ENCODE measurements at places on chromosomes 3 and 15. TPM values are rescaled to one million over a fixed set of nuclear protein-coding genes. Genes with fewer than 3 reads are reported as not detected.

DNA sequence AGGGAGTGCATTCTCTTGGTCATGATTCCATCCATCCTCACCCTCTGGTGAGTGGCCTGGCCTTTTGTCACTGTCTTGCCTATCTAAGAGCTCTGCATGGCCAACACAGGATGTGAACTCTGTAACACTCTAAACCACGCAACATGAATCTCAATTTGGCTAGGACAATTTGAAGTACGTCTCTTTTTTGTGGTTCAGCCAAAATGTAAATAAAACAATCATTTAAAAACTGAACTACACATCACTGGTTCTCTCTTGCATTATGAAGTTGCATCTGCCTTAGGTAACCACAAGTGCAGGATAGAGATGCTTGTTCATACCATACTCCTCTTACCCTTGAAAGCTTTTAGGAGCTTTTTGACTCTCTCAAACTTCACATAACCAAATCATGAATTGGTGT lies 27.3 kb downstream of the CCR3 start:
- no peak for DNase-seq

Gene CGNL1
- total RNA-seq, result 4.7 TPM

- no peak for DNase-seq
Measured at GRCh38 chr15:90866161-90866715, 2.1 kb upstream of the FURIN start.

DNA sequence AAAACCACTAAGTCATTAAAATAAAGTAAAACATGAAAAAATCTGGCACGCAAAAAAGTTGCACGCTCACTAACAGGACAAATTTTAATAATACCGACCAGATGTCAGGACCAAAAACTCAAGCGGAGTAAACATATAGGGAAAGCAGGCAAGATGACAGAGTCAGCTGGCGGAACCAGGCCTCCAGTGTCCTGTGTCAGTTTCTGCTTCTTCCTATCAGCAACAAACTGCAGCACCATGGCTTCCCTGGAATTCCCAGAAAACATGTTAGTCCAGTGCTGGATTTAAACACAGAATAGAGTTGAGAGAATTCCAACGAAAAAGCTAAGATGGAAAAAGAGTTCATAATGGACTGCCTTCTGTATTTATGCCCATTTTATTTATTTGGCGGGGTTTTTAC lies 169.1 kb upstream of the ARHGEF26 start:
- DNase-seq, result no peak

DNA sequence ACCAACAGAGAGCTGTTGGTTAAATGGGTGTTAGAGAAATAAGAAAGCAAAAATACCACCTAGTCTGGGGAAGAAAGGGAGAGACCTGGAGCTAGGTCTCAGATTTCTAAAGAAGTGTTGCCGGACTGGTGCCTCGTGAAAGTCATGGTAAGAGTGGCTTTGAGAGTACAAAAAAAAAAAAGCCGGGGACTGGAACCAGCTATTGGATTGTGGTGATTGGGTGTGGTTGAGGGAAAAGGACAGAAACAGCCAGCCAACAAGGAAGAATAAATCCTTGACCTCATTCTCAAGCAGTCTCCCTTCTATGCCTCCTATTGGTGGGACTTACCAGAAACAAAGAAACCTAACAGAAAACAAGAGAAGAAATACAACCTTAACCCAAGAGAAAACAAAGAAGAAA lies 346.4 kb upstream of the KCNMB2 start:
- DNase-seq, result no peak

DNA sequence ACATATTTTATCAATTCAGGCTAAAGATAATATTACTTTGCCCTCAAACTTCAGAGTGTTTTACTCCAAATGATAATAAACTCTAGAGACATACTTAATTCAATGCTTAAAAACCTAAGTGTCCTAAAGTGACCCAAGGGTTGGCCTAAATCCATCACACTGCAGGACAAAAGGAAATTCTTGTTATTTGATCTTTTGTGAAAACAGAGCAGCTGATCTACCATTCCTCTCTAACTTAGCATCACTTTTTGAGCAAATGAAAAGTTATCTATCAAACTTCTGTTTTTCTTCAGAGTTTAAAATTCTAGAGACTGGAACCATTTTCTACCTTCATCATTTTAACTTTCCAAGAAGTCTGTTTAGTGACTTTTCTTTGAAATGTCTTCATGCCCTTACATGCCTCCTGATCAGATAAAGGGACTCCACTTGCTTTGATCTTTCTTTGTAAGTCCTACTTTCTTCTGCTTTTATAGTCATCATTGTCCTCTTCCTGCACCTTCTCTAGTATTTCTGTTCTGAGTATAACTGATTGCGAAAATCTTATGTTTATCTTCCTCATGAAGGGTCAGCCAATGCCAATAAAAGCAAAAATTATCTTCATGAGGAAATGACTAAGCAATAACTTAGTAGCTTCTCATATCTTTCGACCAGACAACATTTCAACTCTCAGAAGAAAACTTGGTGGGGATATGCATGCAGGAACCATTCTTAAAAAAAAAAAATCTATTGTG lies 378.7 kb upstream of the TGFBR2 start:
- peak; percentile 83 for DNase-seq

DNA sequence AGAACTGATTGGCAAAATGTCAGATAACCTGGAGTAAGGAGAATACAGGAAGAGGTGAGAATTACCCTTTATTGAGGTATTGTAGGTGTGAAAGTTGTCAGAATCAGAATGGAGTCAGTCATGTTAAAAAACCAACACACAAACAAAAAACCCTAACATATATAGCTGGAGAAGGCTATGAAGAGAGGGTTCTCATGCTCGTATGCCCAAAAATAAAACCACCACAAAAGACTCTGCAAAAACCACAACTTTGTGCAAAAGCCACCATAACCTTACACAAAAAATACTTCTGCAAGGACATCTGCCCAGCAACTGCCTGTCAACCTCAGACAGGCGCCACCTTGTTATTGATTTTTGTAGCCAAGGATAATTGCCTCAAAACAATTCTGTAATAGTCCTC lies 136.0 kb downstream of the CD47 start:
- no peak for DNase-seq

DNA sequence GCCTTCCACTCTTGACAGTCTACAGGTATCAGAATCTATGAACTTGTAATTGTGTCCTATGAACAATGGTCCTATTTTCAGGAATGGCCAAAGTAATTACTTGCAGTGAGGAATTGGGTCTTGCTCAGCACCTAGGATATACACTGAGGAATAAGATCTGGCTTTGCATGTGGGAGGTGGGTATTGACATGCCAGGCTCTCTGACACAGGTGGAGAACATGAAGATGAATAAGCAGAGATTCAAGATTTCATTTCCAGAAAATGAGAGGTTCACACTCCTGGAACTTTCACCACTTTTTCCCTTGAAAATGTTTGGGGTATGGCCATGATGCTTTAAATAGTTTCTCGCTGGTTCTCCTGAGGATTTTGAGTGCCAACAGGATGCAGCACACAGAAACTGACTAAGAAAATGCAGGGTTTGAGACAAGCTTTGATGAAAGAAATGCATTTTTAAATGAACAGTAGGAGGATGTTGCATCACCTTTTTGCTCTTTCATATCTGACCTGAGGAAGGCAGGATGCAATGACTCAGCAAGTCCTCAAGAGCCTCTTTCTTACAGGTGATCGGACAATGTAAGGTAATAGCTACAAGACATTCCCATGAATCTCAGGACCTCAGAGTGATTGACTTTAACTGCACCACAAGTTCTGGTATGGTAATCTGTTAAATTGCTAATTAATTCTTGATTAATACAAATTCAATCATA lies 3.7 kb downstream of the HRG start:
- DNase-seq, result no peak

- no peak for DNase-seq
Measured at GRCh38 chr3:9068051-9068450, 104.8 kb upstream of the RAD18 start.

Gene BCL2A1
- not detected for total RNA-seq

- DNase-seq, result peak; percentile 95
Measured at GRCh38 chr3:120144267-120144666, 50.0 kb upstream of the GSK3B start.

DNA sequence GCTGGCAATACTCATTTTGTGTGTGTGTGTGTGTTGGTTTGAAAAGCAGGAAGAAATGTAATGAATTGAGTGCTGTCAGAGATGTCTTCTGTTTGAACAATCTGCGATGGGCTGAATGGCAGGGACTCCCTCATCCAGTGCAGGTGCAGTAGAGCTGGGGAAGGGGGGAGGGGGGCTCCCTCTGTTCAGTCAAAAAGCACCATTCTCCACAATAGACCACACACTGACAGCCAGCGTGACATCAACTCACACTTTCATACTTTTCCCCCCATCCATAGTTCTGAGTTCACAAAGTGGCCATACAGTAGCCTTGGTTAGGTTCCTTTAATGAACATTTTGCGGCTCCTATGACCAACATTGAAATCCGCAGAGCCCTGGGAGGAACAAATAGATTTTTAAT lies 10.4 kb downstream of the SOX2 start:
- no peak for DNase-seq

- DNase-seq, result no peak
Measured at GRCh38 chr15:70383856-70384255, 286.1 kb upstream of the TLE3 start.

GRCh38 chr3:14761866-14762265 lies 56.9 kb upstream of the FGD5 start:
- no peak for DNase-seq

Gene DUSP7
- total RNA-seq, result 16.3 TPM

Gene SI
- total RNA-seq, result not detected

- no peak for DNase-seq
Measured at GRCh38 chr3:63964681-63965485, 52.7 kb upstream of the SCAANT1 start.

DNA sequence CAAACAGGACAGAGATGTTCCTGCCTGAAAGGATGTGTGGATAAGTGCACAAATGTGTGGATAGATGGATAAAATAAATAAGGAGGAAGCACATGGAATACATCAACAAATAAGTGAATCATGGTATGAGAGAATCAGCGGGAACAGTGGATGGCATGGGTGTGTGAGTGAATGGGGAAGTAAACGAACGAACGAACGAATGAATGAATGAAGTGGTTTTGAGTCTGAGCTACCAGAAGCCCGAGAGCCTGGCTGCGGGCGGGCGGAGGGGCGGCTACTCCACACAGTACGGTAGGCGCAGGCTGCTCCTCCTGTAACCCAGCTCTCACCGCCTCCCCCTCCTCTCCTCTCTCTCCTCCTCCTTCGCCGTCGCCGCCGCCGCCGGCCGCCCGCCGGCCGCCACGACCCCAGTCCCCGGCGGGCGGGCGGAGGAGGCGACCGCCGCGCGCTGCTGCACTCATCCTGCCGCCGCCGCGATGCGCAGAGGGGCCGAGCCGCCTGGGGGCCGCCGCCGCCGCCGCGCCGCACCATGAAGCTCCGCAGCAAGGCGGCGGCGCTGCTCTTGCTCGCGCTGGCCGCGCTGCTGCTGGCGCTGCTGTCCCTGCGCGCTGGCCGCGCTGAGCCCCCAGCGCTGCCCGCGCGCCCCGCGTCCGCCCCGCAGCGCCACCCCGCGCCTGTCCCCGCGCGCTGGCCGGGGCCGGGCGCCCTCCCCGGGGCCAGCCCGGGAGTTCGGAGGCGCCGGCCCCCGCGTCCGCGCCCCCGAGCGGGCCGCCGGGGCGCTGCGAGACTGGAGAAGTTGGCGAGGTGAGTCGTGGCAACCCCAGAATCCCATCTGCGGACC lies at the start of gene GXYLT2:
GXYLT2 (plus strand) TSS at position 342 of the 841 bp plus-strand sequence; CDS start at position 530, 188 bp downstream.
- DNase-seq, result peak; percentile 52

- no peak for DNase-seq
Measured at GRCh38 chr3:34212656-34213055, 414.2 kb downstream of the PDCD6IP start.

- peak; percentile 90 for DNase-seq
Measured at GRCh38 chr3:16399473-16399872, 114.0 kb downstream of the RFTN1 start.

GRCh38 chr3:52149021-52149420 lies 5.2 kb downstream of the POC1A start:
- DNase-seq, result no peak

- DNase-seq, result peak; percentile 18
Measured at GRCh38 chr3:187368251-187369088, at the start of gene RTP4. Gene RTP4, plus strand, starts transcription at chr3:187368385. Its CDS starts 57 bp downstream, at chr3:187368442.

GRCh38 chr15:99508852-99509251 lies 56.9 kb upstream of the MEF2A start:
- DNase-seq, result no peak

DNA sequence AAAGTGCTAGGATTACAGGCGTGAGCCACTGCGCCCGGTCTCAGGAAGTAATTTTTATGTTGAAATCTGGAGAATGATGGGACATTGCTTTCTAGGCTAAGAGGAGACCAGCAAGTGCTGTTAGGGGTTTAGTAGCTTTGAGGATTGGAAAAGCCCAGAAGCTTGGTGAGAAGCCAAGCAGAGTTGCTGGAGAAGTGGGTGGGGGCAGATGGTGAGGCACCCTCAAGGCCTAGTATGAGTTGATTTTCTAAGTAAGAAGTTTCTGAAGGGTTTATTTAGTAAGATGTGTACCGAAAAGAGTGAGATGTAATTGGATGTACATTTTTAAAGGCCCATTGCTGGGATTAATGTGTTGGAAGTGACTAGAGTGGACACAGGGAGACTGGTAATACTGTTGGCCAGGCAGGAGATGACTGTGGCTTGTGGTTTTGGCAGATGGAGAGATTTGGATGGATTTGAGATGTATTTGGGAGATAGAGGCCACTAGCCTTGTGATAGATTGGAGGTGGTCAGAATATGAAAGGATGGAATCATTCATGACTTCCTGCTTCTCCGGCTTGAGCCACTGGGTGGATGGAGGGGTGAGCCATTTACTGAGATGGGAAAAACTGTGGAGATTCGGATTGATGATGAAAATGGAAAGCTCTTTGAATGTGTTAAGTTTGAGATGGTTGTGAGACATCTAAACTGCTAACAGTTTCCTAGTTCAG lies 2.3 kb downstream of the LRRC28 start:
- DNase-seq, result peak; percentile 70

DNA sequence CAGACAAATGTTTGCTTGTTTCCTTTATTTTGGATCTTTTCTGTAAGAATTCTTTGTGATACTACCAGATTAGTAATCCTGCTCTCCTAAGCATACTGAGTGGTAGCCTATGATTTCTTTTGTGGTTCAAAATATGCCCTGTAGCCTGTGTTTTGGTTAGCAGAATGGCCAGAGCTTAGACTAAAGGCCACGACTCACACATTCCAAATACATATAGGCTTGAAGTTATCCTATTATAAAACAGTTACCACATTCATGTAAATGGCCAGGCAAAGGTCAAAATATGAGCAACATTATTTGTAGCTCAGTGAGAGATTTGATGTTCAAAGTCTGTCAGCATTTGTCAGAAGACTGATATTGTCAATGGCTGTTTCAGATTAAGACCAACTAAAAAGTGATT lies 84.5 kb downstream of the MITF start:
- peak; percentile 11 for DNase-seq

All from A172 (cell line).